ENCODE measurements at places on chromosomes 12 and 14.

DNA sequence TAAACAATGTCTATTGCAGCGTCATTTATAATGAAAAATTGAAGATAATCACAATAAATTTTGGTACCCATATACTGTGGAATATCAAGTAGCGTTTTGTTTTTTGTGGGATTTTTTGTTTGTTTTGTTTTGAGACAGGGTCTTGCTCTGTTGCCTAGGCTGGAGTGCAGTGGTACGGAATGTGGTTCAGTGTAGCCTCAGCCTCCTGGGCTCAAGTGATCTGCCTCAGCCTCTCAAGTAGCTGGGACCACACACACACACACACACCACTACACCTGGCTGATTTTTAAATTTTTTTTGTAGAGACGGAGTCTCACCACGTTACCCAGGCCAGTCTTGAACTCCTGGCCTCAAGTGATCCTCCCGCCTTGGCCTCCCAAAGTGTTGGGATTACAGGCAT is 6.6 kb downstream of the ZNF664 start:
- no peak for DNase-seq

GRCh38 chr12:123498126-123498825 is 35.2 kb downstream of the RILPL1 start:
- DNase-seq = no peak

GRCh38 chr14:85182282-85182681 is 347.7 kb upstream of the FLRT2 start:
- DNase-seq = no peak

DNA sequence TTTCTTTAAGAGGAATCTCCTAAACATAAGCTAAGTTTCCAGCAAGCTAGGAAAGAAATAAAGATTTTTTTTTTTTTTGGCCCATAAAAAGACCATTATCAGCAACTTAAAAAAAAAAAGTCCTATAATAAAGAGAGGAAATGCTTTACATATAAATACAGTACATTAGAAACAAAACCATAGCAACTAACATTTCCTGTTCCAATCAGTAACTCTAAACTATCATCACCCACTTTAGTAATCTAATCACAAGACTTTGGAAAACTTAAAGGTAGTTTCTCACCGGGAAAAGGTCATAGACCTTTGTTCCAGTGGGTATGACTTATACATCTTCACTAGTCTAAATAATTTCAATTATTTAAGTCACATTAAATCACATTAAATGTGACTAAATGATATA is 11.1 kb downstream of the SPTSSA start:
- no peak for DNase-seq

DNA sequence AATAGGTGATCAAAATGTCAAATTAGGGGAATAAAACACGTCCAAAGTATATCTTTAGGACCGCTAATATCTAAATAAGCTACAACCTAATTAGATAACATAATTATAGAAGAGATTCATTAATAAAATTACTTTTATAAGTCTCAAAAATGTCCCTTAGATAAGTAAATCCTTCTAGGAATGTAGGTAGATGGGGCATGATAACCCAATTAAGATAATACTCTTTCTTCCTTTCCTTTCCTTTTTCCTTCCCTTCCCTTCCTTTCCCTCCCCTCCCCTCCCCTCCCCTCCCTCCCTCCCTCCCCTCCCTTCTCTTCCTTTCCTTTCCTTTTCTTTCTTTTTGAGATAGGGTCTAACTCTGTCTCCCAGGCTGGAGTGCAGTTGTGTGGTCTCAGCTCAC is 11.0 kb upstream of the SLC2A3 start:
- no peak for DNase-seq

DNA sequence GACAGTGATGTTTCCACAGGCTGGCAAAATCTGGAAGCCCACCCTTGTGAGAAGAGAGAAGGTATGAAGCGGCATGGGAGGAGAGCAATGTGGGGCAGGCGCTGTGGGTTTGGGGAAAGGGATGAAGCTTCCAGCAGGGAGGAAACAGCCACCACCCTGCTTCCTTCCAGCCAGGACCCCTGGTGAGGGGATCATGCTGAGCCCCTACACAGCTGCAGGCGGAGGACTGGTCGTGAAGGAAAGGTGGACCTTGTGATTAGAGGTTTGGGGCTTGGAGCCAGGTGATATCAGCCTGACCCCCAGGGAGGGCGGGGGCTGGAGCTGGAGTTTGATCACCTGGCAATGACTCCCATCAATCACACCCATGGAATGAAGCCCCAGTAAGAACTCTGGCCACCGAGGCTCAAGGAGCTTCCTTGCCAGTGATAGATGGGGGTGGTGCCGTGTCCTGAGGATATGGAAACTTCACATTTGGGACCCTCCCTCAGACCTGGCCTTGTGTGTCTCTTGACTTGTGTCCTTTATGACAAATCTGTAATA is 48.6 kb downstream of the RIMBP2 start:
- DNase-seq = no peak

DNA sequence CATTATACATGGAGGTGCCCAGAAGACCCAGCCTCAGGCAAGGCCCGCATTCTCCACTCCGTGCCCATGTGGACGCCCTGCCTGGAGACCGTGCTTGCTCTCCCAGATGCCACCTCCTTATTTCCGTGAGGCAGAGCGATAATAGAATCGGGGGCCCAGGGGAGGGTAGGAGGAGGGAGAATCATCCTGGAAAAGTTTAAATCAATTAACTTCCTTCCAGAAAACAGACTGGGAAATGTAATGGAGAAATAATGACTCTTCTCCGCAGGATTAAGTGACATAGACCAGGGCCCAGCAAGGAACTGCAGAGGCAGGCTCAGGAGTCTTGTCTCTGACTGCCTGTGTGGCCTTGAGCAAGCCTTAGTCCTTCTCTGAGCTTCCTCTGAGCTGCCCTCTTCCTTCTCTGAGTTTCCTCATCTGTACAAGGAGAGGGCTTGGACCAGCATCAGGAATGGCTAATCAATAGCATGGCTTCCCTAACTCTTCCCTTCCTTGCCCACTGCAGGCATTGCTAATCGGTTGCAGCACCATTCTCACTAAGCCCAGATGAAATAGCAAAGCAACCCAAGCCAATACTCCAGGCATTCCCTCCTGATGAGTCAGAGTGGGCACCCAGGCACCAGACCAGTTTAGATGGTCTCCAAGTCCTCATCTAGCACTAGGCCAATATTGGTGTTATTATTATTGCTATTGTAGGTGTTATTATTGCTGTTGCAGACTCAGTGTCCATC is 11.3 kb upstream of the FAM222A start:
- no peak for DNase-seq

DNA sequence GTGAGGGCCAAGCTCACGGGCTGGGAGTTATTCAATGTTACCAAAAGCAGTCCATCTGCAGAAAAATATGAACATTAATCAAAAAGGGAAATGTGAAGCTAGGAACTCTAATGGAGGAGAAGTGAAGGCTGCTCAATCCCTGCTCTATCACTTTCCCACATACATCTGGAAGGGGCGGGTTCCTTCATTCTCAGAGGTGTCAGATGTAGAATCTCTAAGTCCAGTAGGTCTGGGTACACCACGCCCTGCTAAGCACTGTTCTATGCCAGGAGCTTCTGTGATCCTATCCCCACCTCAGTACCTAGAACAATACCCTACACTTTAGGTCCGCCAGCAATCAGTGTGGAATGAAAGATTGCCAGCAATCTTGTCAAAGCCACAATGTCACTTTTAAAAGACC is 37.0 kb upstream of the ANO2 start:
- no peak for DNase-seq

GRCh38 chr12:85352016-85352415 is 72.0 kb downstream of the ALX1 start:
- no peak for DNase-seq

GRCh38 chr12:121209624-121210572 is at the start of gene P2RX4:
TSS of gene P2RX4 (plus strand) at chr12:121210129. CDS start at chr12:121210165, 36 bp downstream.
- peak; percentile 66 for DNase-seq

GRCh38 chr14:68250927-68251768 is 431.6 kb downstream of the RAD51B start:
- DNase-seq = no peak

DNA sequence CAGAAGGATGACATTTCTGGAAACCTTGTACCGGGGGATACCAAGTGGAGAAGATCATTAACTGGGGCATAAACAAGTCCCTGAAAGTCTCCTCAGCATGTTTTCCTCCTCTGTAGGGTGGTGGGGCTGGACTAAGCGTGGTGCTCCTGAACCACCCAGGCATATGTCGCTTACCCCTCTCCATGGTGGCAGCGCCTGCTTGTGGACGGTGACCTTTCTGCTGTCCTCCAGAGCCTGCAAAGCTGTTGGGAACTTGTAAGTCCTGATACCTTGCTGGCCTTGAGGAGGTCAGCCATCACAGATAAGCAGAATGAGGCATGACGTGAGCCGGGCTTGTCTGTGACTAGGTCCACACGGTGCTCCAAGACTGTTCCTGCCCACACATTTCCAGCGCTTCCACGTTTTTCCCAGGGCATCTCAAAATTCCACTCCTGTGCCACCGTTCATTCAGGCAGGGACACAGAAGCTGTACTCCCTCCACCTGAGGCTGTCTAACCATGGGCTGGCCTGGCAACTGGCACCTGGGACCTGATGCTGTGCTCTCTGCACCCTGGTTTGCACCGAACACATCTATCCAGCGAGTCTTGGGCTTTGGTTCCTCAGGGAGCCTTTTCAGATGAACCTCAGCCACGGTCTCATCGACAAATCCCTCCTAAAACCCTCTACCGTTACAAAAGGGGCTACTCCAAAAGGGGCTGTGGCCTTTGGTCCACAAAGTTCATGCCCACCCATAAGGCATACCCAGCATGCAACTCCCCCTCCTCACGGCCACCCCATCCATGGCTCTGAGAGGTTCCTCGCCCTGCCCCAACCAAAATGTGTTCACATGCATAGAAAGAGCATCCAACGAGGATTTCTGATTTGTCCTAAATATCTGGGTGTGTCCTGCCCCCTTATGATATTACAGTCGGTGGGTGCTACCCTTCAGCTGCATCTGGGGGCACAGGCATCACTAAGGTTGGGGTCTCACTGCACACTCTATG is 199.6 kb upstream of the DIO3 start:
- DNase-seq = no peak

GRCh38 chr12:6752167-6752920 is 597 bp downstream of the MLF2 start:
- DNase-seq = no peak

Data from stimulated activated CD8-positive, alpha-beta memory T cell treated with anti-CD3 and anti-CD28 coated beads, Interleukin-7, amount 100 ng/mL, for 24 hours (primary cell).